RPMI8226 (cell line): ENCODE measurements at places on chromosomes 12 and 14.

GRCh38 chr14:105073720-105074600 is 8.7 kb upstream of the GPR132 start:
- DNase-seq, result no peak

DNA sequence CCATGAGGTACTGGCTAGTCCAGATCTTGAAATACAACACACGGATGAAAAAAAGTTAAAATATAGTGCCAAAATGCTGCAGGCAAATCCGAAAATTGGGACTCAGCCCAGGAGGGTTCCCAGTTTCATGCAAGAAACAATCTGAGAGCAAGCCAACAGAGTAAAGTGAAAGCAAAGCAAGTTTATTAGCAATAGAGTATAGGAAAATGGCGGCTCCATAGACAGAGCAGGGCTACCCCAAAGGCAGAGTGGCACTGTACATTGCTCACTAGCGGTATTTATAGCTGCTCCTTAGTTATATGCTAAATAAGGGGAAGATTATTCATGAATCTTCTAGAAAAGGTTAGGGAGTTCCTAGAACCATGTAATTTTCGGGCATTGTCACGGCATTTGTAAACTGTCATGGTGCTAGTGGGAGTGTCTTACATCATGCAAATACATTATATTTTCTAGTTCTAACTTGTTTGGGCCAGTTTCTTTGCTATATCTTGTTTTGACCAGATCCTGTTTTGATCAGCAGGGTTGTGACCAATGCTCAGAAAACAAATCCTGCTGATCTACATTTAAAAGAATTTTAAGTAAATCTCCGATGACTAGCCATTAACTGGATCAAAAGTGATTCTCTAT is 29.1 kb downstream of the RECQL start:
- no peak for DNase-seq

DNA sequence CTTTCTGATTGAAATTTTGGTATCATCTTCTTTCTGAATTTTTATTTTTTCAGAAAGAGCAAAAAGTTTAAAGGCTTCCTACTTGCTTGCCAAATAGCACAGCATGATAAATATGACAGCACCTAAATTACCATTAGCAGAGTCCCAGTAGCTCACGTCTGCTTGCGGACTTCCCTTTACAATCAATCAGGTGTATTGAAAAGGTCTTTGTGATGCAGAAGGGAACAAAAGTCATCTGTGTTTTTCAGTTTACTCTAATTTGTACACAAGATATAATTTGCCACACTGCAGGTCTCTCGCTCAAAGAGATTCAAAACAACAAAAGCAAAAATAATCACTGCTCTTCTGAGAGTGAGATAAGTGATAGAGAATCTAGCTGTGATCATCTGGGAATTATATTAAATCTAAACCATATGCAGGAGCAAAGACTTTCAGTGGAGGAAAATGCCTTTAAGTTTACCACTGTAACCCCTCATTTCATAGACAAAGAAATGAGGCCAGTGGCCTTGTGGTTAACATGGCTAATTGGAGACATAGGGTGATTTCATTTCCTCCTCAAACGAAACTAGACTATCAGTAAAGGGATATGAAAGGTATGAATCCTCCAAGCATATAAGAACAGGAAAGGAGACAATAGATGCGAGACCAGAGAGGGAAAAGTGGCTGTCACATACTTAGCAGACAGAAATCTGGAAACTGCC is 240.8 kb upstream of the TMPO start:
- no peak for DNase-seq

DNA sequence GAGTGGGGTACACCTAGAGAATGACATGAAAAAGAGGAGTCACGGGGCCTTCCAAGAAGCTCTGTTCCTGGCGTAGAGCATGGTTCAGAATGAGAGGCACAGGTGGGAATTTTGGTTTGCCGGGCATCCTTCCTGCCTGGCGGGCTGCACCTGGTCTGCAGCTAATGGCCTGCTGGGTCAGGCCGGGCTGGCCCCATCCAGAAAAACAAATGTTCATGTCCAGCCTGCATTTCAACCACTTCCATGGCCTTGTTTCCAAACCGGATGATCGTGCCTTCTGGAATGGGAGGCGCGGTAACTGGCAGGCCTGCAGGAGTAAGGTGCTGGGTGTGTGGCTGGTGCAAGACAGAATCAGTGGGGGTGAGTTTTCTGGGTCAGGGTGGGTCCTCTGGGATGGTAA is 14.4 kb downstream of the TEAD4 start:
- no peak for DNase-seq

DNA sequence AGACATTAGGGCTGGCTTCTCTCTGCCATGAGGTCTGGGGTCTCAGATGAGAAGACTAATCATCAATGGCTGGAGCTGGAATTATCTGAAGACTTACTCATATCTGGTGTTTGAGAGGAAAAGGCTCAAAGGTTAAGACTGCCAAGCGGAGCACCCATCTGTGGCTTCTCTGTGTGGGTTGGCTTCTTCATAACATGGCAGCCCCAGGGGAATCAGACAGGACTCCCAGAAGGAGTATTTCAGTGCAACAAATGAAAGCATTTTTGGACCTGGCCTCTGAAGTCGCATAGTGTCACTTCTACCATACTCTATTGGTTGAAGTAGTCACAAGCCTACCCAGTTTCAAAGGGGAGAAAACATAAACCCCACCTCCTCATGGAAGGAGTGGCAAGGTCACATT is 171.8 kb upstream of the KRR1 start:
- DNase-seq, result no peak

GRCh38 chr14:60226298-60226697 is 22.7 kb upstream of the PPM1A start:
- DNase-seq, result no peak

DNA sequence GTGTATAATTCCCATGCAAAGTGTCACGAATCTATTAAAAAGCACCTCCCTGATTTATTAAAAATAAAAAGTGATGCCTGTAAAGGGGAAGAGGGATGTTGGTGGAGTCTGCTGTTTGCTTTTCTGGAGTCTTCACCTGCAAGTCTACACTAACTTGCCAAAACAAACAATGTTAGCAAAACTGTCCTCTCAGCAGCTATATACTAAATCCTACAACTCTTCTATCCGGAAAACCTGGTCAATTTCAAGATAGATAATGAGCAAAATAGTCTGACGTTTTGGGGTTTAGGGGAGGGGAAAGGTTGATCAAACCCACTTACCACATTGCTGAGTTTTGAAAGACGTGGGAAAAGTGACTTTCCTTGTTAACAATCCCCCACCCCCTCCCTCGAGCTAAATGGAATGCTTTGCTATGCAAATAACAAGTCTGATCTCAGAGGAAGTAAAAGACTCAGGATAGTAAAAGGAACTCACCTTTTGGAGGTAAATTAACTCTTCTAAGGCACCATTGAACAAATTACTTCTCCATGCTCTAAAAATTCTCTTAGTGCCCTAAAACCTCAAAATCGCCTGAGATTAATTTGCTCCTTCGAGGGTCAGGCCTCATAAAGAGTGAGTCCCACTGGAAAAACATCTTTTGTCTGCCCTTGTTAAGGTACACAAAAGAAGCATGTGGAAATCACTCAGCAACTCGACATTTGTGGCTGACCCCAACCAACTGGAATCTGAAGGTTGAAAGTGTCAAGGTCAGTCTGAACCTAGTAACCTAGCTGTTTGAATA is 13.5 kb downstream of the BMP4 start:
- no peak for DNase-seq
